ENCODE measurements at places on chromosomes 2 and 18.
A peak's percentile ranks its signal among the peaks of the same experiment; 100 is the strongest.

- DNase-seq: no peak
Observed at GRCh38 chr2:66839551-66840320, 404.8 kb downstream of the MEIS1 start.

DNA sequence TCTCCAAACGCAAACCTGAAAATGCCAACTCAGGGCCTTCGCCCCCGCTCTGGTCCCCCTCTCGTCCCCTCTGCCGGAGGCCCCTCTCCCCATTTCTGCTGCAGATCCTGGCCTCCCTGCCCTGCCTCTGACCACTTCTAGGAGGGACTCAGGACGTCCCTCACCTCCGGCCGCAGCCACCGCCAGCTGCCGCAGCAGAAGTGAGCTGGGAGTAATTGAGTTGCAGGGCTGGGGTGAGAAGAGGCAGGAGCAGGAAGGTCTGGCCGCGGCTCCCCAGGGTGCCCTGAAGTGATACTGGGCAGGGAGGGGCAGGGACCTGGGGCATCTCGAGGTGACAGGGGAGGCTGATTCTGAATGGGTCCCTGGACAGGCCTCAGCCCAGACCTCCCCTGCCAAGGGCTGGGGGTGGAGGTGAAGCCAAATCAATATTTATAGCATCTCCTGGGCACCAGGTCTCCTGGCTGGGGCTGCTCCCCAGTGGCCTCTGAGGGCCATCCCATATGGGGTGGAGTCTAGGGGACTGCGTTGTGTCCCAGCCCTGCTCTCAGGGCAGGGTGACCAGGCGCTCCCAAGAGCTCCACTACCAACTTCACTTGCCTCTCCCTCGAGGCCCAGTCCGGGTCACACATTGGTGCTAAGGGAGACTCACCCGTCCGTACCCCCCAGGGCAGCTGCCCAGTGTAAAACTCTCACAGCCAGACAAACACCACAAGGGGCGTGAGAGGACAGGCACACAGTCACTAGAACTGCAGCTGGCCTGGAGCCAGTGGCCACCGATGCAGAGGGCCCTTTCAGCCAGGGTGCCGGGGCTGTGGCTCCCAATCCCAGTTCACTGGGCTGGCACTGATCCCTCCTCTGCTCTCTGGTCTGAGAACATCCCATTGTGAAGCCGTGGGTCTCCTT lies 33.0 kb downstream of the KCNIP3 start:
- no peak for DNase-seq

DNA sequence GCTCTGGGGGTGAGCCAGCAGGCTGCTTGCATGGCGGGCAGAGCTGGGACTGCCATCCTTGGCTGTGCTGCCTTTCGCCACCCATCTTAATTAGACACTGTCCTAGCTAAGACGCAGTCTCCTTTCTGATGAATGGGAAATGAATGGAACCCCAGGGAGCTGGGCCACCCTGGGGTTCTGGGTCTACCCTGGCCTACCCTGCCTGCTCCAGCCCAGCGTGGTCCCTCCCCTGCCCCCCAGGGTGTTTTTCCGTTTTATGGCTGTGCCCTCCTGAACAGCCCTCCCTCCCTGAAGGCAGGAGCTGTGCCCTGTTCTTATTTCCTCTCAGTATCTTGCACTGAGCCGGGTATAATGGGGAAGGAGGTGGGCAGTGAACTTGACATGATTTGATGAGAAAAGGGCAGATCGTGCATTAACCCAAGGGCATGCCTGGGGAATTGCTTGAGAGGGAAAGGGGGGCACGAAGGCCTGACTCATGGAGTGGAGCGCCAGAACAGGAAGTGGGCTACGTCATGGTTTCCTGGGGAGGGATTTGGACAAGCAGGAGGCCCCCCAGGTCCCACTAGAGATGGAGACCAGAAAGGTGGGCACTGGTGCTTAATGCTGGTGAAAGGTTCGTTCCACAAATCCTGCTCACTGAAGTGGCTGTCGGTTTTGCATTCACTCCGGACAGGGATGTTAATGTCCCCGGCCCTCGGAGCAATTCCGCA lies 165.0 kb downstream of the KLHL29 start:
- DNase-seq: no peak

DNA sequence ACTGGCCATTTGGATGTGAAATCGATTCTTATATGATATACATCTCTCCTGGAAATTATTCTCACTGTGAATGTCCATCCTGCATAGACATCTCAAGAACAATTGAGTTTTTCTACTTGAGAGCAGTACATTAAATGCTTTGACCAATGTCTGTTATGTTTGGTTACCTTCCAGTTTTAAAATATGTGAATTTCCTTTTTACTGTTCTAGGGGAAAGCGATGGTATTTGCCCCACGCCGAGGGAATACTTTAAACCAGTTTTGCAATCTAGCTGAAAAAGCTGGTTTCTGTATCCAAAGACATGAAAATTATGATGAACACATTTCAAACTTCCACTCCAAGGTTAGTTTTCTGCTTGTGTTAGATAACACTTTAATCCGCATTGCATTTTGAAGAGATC lies 175.3 kb upstream of the SIX3 start:
- DNase-seq: no peak

GRCh38 chr2:26462511-26463243 lies 15.2 kb downstream of the OTOF start:
- DNase-seq: peak; percentile 56

GRCh38 chr2:74762789-74763188 lies 71.1 kb upstream of the HK2 start:
- peak; percentile 34 for DNase-seq

DNA sequence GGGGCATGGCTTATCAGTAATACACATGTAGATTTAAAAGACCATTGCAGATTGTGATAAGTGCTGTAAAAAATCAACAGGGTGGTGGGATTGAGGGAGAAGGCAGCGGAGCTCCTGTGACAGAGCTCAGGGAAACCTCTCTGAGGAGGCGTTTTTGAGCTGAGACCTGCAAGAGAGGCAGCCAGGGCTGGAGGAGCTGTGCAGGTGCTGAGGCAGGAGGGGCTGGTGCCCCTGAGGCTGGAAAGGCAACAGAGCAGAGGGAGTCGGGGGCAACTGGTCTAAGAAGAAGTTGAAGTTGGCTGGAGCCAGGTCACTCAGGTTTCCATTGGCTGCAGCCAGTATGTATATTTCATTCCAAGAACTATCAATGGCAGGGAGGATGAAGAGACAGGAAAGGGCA lies 47.6 kb downstream of the KLHL29 start:
- DNase-seq: no peak

- no peak for DNase-seq
Observed at GRCh38 chr18:74457725-74458421, 765 bp upstream of the DIPK1C start.

- DNase-seq: no peak
Observed at GRCh38 chr2:178152033-178152432, 39.8 kb downstream of the RBM45 start.

GRCh38 chr18:5288517-5288935 lies 7.0 kb downstream of the ZBTB14 start:
- DNase-seq: no peak

DNA sequence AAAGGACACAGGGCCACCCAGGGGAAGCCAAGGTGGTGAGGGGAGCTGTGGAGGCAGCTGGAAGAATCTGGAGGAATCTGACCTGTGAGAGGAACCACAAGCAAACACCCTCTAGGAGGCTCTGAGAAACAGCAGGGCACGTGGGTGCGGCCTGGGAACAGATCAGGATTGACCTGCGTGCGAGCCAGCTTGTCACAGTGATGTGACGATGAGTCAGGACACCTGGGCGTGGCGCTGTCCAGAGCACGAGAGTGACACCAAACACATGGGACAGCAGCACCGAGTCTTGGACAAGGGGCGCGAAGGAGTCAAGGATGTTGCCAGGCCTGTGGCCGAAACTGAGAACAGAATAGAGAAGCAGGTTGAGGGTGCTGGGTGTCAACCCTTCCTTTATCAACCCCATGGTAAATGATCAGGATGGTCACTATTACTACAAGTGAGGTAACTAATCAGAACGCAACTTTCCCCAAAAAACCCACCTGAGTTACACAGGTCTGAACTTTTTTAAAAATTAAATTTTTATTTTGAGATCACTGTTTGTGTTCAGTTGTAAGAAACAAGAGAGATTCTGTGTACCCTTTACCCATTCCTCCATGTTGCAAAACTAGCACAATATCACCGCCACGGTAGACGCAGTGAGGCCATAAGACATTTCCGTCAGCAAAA lies 637 bp upstream of the SFT2D3 start:
- peak; percentile 98 for DNase-seq

DNA sequence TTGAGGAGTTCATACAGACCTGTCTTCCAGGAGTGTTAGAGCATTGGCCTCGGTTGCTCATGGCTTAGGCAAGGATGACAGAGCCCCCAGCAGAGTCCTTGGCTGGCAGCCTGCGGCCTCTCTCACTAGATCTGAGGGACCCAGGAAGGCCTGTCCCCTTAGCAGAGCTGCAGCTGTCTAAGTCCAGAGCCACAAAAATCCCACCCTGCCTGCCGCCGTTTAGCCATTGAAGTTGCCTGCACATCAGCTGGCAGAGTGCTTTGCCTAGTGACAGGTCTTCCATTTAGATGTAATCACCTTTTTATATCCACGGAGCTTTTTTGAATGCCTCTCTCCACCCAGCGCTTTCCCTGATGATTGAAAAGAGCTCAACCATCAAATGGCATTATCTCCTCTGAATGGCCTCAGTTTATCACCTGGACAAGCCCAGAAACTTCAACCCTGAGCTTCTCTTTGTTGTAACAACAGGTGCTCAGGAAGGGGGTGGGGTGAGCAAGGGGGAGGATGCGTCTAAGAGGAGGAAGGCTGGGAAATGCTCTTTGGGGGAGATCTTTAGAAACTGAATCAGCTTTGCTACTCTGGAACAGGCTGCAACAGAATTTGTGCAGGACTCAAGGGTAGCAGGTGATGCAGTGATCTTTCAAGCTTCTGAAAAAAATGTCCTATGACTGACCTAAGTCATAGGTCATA lies 71.9 kb downstream of the TNP1 start:
- DNase-seq: no peak

GRCh38 chr18:2894841-2895370 lies 48.1 kb downstream of the EMILIN2 start:
- DNase-seq: no peak

- peak; percentile 44 for DNase-seq
Observed at GRCh38 chr2:105747991-105748390, 3.3 kb downstream of the NCK2 start.

- DNase-seq: no peak
Observed at GRCh38 chr2:8481463-8482009, 200.3 kb upstream of the ID2 start.

- DNase-seq: peak; percentile 75
Observed at GRCh38 chr18:46324087-46324955, 220.1 kb downstream of the HAUS1 start.

DNA sequence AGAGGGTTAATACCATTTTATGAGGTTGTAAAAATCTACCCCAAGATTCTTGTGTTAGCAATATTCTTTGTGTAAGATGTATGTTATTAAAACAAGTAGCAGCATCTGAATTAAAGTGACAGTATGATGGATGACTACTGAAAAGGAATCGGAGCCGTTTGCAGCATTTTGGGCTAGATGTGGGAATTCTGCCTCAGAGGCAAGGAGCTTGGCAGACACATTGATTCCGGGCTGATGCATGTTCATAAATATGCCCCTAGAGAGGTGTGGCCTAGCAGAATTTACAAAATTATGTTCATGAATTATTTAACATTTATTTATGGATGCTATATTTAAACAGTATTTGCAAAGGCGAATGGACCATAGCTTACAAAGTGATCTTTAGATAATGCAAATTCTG lies 389.0 kb upstream of the ETAA1 start:
- no peak for DNase-seq

DNA sequence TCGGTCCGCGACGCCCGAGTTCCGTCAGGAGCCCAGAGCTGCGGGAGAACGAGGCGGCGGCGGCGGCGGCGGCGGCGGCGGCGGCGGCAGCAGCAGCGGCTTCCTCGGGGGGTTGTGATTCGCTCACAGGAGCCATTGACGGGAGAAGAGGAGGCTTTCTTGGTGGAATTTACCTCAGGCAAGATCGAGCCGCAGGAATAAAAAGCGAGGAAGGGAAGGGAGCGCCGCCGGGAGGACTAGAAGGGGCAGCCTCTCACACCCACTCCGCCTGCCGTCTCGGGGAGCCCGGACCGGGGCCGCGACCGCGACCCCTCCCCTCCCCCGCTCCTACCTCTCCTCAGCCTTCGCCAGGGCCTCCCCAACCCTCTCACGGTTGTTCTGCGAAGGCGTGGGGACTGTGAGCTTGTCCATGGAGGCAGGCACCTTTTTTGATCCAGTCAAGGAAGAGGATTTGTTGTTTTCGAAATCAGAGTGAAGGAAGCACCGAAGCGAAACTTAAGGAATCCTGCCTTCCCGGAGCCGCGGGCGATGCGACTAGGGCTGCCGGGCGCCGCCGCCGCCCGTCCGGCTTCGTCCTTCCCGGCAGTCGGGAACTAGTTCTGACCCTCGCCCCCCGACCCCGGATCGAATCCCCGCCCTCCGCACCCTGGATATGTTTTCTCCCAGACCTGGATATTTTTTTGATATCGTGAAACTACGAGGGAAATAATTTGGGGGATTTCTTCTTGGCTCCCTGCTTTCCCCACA lies 506 bp downstream of the BMPR2 start:
- peak; percentile 70 for DNase-seq

GRCh38 chr18:76697441-76697901 lies 124.9 kb upstream of the ZNF236 start:
- DNase-seq: no peak

- no peak for DNase-seq
Observed at GRCh38 chr2:50943791-50944190, 88.1 kb downstream of the NRXN1 start.

DNA sequence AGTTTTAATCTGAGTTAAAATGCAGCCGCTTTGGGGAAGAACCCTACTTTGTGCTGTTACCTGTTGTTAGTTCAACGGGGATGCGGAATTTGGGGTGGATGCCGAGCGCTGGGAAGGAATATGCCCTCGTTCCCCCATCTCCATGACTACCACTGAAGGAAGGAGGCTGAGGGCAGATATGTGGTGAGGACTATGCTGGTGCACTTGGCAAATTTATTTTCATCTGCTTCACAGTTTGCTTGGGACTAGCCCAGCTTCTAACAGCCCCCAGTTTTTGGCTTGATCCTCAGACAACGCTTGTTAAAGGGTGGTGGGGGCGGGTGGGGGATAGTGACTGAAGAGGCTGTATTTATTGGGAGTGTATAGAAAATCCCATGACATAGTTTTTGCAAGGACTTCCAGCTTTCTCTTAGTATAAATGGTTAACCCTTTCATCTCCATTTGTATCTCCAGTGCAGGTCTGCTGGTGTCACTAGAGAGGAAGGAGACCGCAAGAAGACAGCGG lies 100.8 kb downstream of the COLEC12 start:
- DNase-seq: no peak

- DNase-seq: no peak
Observed at GRCh38 chr2:226831266-226831665, 4.6 kb upstream of the RHBDD1 start.

- DNase-seq: peak; percentile 22
Observed at GRCh38 chr2:231672617-231673347, 35.5 kb upstream of the PTMA start.

GRCh38 chr2:19577723-19578122 lies 219.3 kb upstream of the OSR1 start:
- DNase-seq: no peak

- no peak for DNase-seq
Observed at GRCh38 chr2:67571785-67572718, 174.9 kb downstream of the ETAA1 start.

- no peak for DNase-seq
Observed at GRCh38 chr2:113206251-113206650, 32.5 kb downstream of the PSD4 start.

GRCh38 chr2:218858671-218859555 lies 692 bp upstream of the WNT6 start:
- DNase-seq: no peak

GRCh38 chr2:173048522-173048896 lies 27.1 kb upstream of the MAP3K20 start:
- DNase-seq: peak; percentile 22

Measured in inflammatory macrophage treated with lipopolysaccharide for 4 hours (primary cell).